ENCODE measurements at places on chromosomes 7 and 10.

DNA sequence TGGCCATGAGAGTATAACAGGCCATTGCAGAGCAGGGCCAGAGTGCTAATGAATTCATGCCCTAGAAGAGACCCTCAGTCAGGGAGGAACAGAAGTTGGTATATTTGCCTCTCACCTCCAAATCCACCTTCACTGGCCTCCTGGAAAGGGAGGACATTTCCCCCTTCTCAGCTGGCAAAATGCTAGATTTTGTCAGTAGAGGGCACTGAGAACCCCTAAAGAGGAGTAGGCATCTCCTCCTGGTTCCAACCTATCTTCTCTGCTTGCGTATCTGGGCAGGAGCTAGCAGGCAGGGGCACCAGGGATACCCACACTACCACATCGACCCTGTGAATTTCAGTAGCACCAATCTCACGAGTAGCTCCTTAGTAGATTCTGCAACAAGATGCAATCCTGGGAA is 79.8 kb upstream of the GHITM start:
- DNase-seq = no peak

- DNase-seq = no peak
Observed at GRCh38 chr7:37440738-37441385, 7.8 kb downstream of the ELMO1 start.

- no peak for DNase-seq
Observed at GRCh38 chr7:140084142-140084655, 21.4 kb upstream of the PARP12 start.

GRCh38 chr7:88300401-88300945 is 6.2 kb downstream of the STEAP4 start:
- DNase-seq = no peak

DNA sequence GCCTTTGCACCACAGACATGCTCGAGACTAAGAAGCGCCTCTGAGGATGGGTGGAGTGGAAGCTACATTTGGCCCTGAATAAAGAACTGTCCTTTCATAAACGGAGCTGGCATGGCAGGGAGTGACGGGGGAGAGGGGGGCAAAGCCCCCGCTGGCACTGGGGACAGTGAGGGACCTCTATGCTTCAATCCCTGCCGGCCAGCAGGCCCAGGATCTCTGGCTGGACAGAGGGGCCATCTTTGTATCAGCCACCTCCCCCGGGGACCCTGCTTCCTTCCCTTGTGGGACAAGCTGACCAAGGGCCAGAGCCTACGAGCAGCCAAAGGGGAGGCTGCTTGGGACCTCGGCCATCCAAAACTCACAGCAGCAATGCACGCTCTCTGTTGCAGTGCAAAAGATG is 28.2 kb upstream of the ECHDC3 start:
- DNase-seq = peak; percentile 29

- DNase-seq = peak; percentile 84
Observed at GRCh38 chr10:124087672-124088634, 5.4 kb downstream of the CHST15 start.

DNA sequence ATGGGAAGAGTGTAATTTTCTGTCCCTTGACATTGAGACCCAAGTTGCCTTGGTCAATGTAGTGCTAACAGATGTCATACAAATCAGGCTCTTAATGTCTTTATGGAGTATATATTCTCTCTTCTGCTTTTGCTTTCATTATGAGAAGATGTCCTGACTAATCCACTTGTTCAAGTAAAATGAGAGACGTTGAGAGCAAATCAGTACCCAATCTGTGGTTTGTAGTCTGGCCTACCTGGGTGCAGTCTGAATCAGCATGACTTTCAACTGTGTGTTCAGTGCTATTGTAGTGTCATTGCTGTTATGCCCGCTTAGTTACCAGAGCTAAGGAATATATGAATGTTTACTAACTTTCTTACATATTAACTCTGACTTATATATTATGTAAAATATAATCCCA is 612.4 kb downstream of the ANKRD7 start:
- DNase-seq = no peak
